Fibroblast of the conjunctiva (primary cell): ENCODE measurements at places on chromosomes 16 and 17.

GRCh38 chr16:88482630-88483391 lies 29.7 kb downstream of the ZFPM1 start:
- no peak for DNase-seq

DNA sequence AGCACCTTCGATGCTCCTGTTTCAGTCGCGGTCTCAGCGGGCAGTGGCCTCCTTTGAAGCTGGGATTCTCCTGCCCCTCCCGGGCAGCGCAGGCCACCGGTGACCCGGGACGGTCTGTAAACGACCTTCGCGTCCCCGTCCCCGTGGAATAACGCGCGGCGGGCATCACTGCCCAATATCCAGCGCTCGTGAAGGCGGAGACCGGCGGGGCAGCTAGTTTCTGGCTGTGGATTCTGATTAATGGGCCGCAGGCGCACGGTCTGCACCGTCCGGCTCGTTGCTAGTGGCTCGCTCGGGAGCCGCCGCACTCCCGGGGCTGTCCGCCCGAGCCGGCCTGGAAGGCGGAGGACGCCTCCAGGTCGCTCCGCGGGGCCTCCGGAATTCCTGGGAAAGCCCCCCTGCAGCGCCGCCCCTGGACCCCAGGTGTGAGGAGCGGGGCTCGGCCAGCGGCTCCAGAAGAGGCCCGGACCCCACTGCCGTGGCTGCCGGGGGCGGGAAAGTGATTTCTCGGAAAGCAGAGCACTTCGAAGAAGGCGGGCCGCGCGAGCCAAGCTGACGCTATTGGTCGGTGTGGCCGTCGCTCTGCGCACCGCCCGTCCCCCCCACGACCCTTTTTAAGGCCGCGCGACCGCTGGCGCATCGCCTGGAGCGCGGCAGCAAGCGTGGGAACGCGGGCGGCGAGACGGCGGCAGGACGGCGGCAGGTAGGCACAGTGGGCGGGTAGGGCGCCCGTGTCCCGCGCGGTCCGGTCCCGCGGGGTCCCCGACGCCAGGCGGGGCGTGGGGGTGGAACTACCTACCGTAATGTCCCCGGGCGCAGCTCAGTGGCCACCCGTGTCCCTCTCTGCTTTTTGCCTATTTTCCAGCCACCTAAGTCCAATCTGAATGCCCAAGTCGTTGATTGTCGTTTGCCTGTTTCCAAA lies at the start of gene IRF8:
Gene IRF8 (plus strand): TSS at position 642 of the 922 bp plus-strand sequence. CDS start 3,854 bp downstream, outside the sequence.
- no peak for DNase-seq

- no peak for DNase-seq
Measured at GRCh38 chr17:62703261-62703775, 75.8 kb downstream of the MRC2 start.

GRCh38 chr17:45335721-45336120 lies 18.9 kb upstream of the MAP3K14 start:
- DNase-seq = no peak

DNA sequence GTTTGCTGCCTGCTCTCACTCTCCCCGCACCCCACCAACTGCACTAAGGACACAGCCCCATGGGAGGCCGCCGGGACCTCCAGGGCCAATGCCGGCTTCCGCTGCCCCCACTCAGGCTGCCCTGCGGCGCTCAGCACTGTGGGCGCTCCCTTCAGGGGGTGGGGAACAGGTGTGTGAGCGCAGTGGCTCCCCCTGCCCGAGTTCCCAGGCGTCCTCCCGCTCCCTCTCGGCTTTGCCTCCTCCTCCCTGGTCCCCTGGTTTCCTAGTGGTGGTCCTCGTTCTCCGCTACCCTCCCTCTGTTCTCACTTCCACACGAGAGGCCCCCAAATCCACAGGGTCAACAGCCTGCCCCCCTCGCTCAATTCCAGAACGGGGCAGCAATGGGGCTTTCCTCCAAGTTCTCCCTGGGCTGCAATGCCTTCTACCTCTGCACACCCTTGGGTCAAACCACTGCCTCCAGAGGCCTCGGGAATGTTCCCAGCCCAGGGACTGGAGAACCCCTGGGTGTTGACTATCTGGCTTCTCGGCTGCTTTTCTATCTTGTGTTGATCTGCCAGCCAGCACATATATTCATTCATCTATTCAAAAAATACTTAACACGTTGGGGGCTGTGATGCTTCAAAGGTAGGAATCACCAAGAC lies 9.9 kb downstream of the FOXJ1 start:
- DNase-seq = no peak

- DNase-seq = no peak
Measured at GRCh38 chr17:7523033-7523432, 25.8 kb upstream of the TNFSF12 start.

DNA sequence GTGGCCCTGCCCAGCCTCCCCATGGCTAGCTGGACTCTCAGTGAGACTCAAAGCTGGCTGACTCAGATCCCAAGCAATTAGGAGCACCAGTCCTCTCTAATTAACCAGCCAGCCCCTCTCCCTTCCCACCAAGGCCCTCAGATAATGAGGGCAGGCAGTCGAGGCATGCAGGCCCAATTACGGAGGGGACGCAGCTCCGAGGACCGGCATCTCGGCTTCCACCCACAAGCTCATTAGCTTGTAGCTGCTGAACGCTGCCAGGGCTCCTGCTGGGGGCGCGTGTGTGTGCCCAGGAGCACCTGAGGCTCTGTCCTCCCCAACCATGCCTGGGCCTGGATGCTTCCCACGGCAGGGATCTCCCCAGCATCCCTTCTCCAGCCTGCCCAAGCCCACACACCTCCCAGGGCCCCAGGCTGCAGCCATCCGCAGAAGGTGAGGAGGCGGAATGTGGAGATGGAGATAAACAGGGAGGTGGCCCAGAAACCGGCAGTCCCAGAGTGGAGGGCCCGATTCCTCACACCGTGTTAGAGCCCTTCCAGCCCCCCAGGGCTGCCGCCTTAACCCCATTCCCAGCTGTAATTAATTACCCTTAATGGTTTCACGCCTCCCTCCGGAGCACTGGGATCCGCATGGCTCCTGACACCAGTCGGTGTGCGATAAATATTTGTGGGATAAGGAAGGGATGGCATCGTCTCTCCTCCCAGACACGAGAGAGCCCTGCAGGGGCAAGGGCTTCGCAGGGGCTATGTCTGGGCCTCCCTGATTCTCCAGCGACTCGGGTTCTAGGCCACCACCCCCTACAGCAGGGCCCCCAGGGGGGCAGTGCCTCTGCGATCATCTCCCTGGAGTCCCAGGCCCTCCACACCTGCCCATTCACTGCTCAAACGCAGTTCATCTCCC lies 42.2 kb downstream of the RPH3AL start:
- DNase-seq = no peak

- no peak for DNase-seq
Measured at GRCh38 chr16:84232060-84232459, 7.8 kb downstream of the KCNG4 start.

- no peak for DNase-seq
Measured at GRCh38 chr16:10466861-10467260, 81.0 kb downstream of the ATF7IP2 start.

DNA sequence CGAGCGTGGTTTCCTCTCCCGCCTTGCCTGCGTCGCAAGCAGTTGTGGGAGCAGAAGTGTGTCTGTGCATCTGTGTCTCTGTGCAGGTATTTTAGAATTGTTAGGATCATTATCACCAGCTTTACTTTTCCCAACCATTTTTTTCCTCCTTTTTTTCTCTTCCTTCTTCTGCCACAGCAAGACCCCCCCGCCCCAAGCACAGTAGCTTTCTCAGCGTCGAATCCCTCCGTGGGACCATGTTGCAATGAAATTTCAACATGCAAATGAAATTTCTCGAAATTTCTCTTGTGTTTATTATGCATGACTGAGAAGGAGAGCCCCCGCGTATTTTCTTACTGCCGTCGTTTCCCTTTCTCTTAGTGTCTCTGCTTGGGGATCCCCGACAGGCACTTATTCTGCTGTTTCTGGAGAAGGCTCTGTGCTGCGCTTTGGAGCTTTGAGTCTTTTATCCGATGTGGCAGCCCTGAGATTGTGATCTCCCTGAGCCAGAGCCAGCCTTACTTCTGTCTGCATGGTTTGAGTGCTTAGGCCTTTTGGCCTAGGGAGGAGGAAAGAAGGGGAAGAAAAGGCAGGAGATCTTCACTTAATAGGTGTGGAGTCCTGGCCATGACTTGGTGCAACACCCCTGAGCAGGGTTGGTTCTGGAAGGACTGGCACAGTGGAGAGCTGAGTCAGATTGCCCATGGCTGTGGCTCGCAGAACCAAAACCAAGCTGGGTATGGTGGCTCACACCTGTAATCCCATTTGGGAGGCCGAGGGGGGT lies 5.0 kb downstream of the ARMC7 start:
- no peak for DNase-seq

- DNase-seq = peak; percentile 24
Measured at GRCh38 chr16:11452746-11453389, 107.6 kb downstream of the RMI2 start.

GRCh38 chr16:57615813-57616212 lies 12.6 kb upstream of the ADGRG1 start:
- DNase-seq = no peak

DNA sequence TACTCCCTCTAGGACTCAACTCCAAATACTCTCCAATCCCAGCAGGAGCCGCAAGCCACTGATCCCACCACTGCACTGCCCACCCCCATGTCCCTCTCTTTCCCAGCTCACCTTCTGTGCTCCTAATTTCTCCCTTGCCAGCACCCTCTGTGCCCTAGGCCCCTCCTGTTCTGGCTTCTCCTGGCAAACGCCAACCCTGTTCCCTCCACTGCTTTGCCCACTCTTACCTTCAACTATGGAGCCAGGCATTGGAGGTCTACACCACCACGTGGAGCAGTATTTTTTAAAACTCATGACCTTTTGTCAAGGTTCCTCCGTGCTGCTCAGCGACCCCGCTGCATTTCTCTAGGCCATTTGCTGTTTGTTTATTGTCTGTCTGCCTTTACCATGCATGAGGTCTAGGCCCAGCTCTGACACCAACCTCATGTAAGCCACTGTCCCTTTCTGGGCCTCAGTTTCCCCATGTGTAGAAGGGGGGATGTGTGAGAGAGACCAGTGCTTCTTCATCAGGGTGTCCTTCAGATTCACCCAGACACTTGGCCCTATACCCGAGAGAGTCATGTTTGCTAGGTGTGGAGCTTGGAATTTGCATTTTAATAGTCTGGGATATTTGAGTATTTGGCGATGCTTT lies 4.6 kb downstream of the CCDC102A start:
- no peak for DNase-seq

- peak; percentile 63 for DNase-seq
Measured at GRCh38 chr17:39244600-39245570, 19.1 kb upstream of the STAC2 start.

- DNase-seq = no peak
Measured at GRCh38 chr16:4285167-4285566, 12.3 kb upstream of the TFAP4 start.

DNA sequence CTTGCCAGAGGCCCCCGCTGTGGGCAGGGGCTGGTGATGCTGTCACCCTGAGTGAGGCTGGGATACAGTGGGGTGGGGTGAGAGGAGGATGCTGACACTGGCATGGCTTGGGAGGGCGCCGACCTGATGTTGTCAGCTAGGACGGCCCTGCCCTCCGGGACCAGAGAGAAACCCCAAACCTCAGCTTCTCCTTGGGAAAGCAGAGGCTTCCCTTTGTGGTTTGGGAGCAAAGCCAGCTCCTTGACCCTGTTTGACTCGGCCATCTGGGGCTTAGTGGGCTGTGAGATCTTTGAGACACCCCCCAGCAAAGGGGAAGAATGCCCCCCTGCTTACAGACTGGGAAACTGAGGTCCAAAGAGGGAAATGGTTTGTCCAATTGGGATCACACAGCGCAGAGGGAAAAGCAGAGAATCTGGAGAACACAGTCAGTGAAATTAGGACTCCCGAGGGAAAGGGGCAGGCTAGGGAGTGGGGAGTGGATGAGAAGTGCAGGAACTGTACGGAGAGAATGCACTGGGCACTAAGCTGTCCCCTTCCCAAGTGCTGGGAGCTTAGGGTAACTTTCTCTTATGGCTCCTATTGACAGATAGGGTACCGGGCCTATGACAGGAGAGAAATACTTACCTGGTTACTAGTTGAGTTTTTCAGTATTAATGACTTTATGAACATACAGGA lies 40.7 kb upstream of the DLX4 start:
- DNase-seq = no peak

DNA sequence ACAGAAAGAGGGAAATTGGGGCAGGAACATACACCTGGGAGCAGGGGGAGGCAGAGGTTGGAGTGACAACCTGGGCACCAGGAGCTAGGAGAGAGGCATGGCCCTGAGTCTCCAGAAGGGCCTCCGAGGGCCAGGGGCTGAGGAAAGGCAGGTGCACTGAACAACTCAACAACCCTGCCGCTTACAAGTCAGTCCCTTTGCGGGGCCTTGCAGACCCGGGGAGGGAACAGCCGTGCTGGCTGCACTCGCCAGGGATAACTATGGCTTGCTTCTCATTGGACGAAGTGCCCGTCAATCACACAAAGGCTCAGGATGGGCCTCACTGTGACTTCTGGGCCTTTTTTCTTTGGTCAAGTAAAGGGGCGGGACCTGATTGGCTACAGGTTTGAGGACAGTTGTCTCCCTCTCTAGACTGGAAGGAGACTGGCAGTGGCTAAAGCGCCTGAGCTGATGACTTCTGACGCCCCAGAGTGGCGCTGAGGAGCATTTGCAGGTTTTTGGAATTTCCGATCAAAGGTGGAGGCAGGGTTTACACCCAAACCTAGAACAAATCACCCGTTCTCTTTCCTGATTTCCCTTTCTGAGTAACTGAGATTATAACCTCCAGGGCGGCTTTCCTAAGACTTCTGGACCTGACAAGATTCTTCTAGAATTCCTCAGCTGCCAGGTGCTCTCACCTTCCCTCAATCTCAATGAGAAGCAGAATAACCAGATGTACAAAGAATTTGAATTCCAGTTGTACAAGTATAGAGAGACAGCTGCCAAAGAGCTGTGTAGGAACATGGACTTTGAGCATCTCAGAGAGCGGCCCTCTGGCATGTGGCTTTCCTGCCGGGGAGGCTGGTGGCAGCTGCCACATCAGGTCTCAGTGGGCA lies 27.6 kb upstream of the ST6GALNAC2 start:
- DNase-seq = no peak

DNA sequence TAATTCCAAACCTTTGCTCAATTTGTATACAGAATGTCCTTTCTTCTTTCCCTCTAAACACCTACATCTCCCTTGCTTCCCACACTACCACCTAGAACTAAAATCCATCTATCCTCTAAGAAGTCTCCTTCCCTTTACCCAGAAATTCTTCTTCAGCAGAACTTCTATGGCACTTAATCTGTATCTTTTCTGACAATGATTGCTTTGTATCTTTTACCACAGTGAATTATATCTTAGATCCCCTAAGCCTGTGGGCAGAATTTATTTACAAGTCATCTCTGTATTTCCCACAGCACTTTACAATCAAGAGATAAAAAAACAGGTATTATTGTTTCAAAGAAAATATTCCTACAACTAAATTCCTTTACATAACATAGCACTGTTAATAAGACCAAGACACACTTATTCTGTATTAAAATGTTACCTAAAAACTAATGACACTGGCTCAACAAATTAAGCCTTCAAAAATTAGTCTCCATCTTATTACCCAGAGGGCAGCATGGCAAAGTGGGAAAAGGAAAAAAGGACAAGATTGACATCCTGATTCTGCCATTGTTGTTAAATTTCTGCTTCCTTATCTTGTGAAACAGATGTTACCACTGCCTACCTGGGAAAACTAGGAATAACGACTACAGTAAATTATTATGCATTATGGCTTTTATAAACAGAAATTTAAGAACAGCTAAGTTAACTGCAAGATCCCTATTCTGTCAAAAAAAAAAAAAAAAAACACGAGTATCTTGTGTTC lies 42.8 kb downstream of the KANSL1 start:
- no peak for DNase-seq
